ENCODE measurements at places on chromosomes 5 and 9.
A peak's percentile ranks its signal among the peaks of the same experiment; 100 is the strongest.

- DNase-seq: no peak
Measured at GRCh38 chr5:108997720-108998119, 250.0 kb downstream of the FER start.

- no peak for DNase-seq
Measured at GRCh38 chr9:99859243-99859980, 37.7 kb downstream of the NR4A3 start.

- peak; percentile 18 for DNase-seq
Measured at GRCh38 chr5:79069488-79070349, at the start of the genes BHMT2 and DMGDH. Gene BHMT2, plus strand, starts transcription at chr5:79069767. Its CDS starts 16 bp downstream, at chr5:79069783. Gene DMGDH, minus strand, starts transcription at chr5:79069674. Its CDS starts 54 bp downstream, at chr5:79069620.

DNA sequence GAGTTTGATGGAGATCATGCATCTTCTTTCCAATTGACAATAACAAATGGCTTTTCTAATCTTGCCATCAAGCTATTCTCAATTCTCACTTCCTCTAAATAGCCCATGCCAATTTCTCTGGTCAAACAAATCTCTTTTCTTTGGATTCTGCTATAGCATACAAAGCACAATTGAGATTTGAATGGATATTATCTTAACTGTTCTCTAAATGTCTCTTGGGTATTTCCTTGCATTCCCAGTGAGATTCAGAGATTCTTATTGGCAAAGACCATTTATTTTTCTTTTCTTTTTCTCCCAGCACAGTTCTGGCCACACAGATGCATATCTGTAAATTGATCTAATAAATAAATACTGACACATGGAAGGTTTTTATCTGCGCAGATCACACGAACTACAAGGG lies at the start of gene OR1N2:
TSS of gene OR1N2 (plus strand) at position 301 of the 400 bp plus-strand sequence. CDS start 100 bp downstream, outside the sequence.
- DNase-seq: no peak

GRCh38 chr5:142408536-142408935 lies 83.7 kb upstream of the SPRY4 start:
- DNase-seq: no peak

- no peak for DNase-seq
Measured at GRCh38 chr5:21173526-21173925, 1185.5 kb upstream of the CDH18 start.

DNA sequence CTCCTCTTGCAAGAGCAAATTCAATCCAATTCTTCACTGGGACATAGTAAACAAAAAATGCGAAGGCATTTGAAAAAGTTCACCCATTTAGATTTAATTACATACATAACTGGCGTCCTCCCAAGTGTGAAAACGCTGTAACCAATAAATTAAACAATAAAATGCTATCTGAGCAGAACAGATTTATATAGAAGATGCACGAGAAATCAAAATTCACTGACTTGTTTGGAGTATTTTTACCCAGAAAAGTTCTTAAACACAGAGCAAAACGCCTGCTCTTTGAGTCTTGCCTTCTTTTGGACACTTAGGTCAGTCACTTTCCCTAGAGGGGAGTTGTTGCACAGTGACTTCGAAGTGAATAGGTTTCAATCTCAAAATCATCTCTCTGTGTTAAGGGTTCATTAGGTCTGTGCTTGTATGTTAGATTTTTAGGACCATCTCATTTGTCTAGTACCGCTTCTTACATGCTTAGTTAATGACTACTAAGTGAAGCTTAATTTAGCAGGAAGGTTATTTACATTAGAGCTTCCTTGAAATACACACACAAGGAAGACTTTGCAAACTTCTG lies 1.9 kb downstream of the ALDH1A1 start:
- DNase-seq: no peak

GRCh38 chr9:104078596-104078995 lies 15.5 kb upstream of the SMC2 start:
- DNase-seq: no peak

- no peak for DNase-seq
Measured at GRCh38 chr9:74245866-74246497, 251.2 kb upstream of the RORB start.

DNA sequence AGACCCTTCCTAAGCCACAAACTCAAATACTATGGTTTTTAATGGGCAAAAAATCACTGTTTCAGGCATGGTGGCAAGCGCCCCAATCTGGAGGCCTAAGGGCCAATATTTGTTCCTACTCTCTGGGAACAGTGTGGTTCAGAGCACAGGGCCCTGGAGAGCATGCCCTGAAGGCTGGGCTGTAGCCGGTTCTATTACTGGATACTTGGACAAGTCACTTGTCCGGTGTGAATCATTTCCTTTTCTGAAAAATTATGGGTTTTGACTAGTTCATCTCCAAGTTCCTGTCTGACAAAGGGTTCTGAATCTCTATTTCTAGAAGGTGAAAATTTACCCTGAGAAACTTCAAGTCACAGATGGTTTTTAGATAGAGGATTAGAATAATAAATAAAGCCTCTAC lies 75.0 kb downstream of the OTULIN start:
- DNase-seq: no peak

GRCh38 chr5:149930043-149930748 lies 14.4 kb downstream of the PDE6A start:
- DNase-seq: no peak
